Esophagus (tissue), 2 donors: ENCODE measurements at places on chromosomes 11 and 22. TPM values are rescaled to one million over a fixed set of nuclear protein-coding genes. Genes with fewer than 3 reads are reported as not detected.

KLHL35 gene
- polyA plus RNA-seq: 0.39 TPM

MS4A6A gene
- polyA plus RNA-seq: 11.4 TPM

PRODH gene
- 6.9 TPM for polyA plus RNA-seq

OR56B4 gene
- polyA plus RNA-seq: not detected

OR2AG2 gene
- 0.04 TPM for polyA plus RNA-seq

FAM111B gene
- polyA plus RNA-seq: 3.1 TPM

MAJIN gene
- polyA plus RNA-seq: not detected

MS4A15 gene
- polyA plus RNA-seq: not detected
